ENCODE measurements at places on chromosomes 4 and X. TPM values are rescaled to one million over a fixed set of nuclear protein-coding genes. Genes with fewer than 3 reads are reported as not detected.

The NR3C2 gene
- total RNA-seq: 3.2 TPM

The CASP6 gene
- 56.1 TPM for total RNA-seq

The CACNA1F gene
- total RNA-seq: not detected

The HTRA3 gene
- 0.72 TPM for total RNA-seq

The PPEF1 gene
- total RNA-seq: not detected

The TMPRSS11D gene
- total RNA-seq: not detected

The GAB1 gene
- 9.4 TPM for total RNA-seq

The PCDH19 gene
- 0.47 TPM for total RNA-seq

The MAGEC1 gene
- not detected for total RNA-seq

The ZNF157 gene
- not detected for total RNA-seq

The NAA11 gene
- not detected for total RNA-seq

The FOXR2 gene
- not detected for total RNA-seq

The OTOP1 gene
- not detected for total RNA-seq

The TMEM164 gene
- 13.3 TPM for total RNA-seq

The RXFP1 gene
- total RNA-seq: 0.09 TPM

The SLC7A11 gene
- 89.4 TPM for total RNA-seq

The DAPP1 gene
- total RNA-seq: not detected

The HMGN5 gene
- 1.2 TPM for total RNA-seq

The SMIM10 gene
- total RNA-seq: 0.63 TPM
